ENCODE measurements at places on chromosomes 3 and 15.
A peak's percentile ranks its signal among the peaks of the same experiment; 100 is the strongest.

- peak; percentile 15 for DNase-seq
Measured at GRCh38 chr3:11757441-11757875, 89.2 kb downstream of the TAMM41 start.

DNA sequence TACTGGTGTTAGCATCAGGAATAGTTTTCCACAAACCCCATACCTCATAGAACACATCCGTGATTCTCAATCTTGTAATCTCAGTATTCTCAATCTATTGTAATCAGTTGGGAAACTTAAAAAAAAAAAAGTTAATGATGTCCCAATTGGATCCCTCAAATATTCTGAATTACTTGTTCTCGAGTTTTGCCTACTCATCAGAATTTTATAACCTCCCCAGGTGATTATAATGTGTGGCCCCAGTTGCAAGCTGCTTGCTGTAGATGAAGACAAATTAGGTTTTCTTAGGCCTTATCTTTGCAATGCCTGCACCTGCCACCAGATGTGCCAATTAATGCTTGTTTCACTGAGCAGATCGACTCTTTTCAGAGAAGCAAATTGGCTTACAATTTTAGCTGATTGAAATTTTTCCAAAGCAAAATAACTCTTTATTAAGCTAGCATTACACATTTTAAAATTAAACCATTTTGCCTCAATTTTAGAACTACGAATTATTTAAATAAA lies 19.0 kb upstream of the DIPK2A start:
- no peak for DNase-seq

- no peak for DNase-seq
Measured at GRCh38 chr3:115862099-115862498, 238.8 kb downstream of the GAP43 start.

- no peak for DNase-seq
Measured at GRCh38 chr3:126373682-126374601, 16.7 kb upstream of the KLF15 start.

DNA sequence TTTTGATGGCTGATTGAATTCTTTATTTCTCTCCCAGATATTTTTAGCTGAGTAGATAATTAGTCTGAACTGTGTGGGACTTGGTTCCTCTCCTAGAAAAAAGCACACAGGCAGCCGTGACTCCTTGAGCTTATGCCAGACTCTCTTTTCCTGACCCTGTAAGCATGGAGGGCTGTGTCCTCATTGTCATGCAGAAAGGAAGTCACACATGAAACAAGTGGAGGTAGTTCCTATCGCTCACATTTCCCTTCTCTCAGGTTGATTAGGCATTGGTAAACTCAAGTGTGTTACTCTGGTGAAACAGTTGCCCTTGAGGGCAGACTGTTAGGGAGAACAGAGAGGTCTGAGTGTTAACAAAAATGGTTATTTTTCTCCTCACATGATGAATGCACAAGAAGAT lies 6.3 kb upstream of the RTP4 start:
- no peak for DNase-seq

DNA sequence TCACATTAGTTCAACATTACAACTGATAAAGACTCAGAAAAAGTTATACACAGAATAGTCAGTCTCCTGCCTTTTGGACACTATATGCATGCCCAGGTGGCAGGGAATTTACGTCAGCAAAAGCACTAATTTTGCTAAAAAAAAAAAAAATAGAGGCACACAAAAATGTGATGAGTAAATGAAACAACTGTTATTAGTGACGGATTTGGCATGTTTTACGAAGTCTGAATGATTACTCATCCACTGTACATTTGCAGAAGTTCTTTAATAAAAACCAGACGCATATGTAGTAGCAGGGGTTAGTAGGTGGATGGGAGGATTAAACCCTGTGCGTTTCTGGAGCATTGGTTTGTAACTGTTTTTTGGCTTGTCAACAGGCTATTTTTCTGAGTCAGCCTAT lies 99.0 kb downstream of the MITF start:
- no peak for DNase-seq

DNA sequence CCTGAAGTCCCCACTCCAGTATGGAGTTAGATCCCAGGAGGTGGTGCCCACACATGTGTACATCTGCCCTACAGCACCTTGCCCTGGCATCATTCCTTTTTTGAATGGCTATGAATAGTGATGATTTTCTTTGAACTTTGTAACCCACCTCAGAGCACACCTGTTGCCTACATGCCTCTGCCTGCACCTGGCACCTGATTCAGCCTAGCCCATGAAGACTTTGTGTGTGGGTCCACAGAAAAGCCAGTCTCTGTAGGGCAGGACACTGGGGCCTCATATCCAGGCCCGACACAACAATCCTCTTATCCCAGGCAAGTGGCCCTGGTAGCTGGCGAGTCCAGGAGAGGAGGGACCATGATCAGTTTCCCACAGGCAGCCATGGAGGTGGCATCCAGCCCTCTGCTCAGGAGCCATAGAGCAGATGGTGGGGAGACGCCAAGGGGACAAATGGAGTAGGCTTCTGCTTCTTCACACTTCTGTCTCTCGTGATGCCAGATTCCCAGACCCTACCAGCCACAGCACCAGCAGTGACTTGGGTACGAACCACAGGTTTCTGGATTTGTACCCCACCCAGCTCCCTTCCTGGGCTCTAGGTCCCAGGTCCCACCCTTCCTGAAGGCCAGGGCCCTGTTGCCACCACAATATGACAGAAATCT lies 230.7 kb downstream of the UACA start:
- no peak for DNase-seq

GRCh38 chr3:172388412-172389078 lies 59.7 kb downstream of the GHSR start:
- DNase-seq = no peak

DNA sequence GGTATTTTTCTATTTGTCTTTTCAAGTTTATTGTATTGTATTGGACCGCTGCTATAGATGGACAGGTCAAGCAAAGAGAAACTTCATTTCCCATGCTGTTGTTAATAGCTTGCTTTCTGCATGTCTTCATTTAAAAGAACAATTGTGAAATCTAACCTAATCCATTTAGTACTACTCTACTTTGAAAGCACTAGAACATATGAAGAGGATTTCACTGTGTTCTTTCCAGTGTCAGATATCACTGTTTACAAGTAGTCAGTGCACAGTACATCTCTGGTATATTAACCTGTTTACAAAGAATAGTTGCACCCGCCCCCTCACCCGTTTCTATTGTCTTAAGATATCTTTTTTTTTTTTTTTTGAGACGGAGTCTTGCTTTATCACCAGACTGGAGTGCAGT lies 21.8 kb upstream of the EDEM1 start:
- no peak for DNase-seq

DNA sequence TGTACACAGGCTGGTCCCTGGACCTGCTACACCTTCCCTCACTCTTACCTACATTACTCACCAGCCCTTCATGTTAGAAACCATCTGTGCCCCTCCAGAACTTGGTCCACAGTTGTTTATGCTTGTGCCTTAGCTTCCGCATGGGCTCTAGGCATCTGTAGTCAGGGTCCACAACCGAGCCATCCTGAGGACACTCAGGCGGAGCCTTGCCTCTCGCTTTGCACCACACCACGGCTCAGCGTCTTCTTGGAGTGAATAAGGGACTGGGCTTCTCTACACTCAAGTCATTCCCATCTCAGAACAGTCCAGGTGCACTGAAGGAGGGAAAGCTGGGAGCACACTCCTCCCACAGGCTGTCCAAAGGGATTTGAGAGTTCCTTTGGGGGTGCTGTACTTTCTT lies 97.8 kb downstream of the HMG20A start:
- no peak for DNase-seq

DNA sequence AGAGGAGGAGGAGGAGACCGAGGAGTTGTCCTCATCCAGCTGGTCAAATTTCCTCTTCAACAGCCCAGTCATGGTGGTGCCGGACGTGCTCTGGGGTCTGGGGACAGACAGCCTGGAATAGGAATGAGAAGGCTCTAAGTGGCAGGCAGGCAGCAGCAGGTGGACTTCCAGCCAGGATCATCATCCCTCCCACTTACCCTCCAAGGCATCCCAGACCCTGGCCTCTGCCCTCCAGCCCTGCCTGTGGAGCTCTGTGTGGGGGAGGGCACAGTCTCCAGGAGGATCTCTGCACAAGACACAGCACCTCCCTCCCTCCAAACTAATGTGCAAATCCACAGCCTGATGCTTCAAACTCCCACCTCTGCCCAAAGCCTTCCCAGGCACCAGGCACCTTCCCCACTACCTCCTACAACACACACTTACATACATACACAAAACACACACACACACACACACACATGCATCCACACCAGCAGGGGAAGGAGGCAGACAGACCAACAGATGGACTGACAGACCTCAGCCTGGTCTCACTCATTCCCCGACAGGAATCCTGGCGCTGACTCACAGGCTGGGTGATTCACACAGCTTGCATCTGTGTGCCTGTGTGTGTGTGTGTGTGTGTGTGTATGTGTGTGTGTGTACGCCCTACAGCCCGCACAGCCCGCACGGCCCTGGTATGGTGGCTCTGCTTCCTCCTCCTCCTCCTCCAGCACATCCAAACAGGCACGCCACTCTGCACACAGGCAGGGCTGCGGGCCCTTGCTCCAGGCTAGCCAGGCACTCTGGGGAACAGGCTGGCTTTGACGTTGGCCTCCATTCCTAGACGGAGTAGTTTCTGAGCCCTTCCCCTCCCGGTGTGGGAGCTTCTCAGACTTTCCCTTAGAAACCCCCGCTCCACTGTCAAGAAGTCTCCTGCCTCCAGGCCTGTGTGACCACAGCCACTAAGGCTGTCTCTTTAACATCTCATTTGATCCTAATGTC lies 6.5 kb downstream of the CSRNP1 start:
- peak; percentile 86 for DNase-seq

DNA sequence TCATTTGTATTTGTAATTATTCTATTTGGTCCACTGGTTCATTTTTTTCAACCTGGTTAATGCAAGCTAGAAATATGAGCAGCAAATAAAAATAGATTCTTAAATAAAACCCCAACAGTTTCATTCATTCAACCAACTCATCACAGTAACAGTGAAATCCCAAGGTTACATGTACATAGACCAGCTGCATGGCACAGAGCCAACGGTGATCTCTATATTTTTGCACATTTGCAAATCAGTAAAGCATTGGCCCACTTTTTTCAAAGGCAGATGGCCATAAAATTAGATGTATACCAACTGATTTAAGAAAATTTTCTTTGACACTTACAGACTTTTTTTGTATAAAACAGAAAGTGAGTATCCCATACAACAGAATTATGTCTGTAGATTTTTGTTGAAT lies 49.3 kb downstream of the STRIT1 start:
- DNase-seq = no peak

- no peak for DNase-seq
Measured at GRCh38 chr3:48184299-48184698, 3.9 kb downstream of the CDC25A start.

DNA sequence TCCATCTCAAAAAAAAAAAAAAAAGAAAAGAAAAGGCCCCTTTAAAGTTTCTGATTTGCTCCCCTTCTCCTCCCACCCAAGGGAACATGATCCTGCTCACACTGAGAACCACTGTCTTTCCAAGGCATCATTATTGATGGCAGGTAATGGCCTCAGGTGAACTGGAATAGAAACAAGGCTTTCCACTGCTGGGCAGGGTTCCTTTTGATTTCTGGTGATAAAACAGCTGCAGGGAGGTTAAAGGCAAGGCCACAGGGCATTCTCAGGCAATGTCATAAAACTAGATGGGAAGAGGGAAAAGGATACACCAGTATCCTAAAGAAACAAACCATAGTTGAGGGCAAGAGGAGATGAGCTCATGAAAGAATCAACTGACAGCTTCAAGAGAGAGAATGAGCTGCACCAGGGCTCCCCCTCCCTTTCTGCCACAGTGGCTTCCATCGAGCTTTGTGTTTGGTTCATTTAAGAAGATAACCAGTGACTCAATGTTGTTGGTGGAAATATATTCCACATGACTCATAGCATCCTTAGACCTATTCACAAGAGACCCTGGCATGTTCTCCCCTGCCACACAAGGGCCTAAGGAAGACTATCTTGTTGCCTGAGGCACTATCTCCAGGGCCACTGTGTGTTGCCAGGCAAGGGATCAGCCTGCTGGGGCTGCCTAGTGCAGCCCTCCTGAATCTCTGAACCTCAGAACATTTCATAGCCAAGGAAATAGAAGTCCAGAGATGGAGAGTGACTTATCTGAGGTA lies 86.4 kb downstream of the WDR76 start:
- DNase-seq = no peak

- DNase-seq = no peak
Measured at GRCh38 chr15:78696436-78696835, 55.4 kb upstream of the CHRNB4 start.

DNA sequence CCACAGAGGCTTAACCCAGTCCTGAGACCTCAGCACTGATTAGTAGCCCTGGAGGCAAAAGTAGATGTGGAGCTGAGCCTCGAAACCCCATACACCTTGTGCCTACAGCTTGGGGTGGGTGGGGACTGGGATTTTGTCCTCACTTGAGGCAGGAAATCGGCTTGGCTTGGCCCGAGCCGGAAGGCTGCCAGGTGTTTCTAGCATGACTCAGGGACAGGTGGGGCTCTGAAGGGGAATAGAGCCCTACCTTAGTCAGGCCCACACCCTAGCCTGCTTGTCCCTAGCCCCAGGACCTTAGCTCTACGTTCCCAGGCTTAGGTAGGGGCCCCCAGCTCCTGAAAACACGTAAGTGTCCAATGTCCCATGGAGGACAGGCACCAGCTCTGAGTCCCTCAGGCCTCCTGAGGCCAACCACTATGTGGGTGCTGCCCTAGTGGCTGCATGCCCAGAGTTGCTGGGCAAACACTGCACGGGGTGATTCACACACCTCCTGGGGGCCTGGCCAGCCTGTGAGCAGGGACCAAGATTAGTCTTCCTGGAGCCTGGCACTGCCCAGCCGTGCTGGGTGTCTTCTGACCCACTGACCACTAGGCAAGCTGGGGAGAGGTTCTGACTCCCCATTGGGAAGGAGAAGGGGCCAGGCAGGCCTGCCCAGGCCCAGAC lies 3.1 kb downstream of the MST1R start:
- no peak for DNase-seq

GRCh38 chr3:112897791-112898190 lies 51.1 kb upstream of the CD200R1L start:
- DNase-seq = no peak

DNA sequence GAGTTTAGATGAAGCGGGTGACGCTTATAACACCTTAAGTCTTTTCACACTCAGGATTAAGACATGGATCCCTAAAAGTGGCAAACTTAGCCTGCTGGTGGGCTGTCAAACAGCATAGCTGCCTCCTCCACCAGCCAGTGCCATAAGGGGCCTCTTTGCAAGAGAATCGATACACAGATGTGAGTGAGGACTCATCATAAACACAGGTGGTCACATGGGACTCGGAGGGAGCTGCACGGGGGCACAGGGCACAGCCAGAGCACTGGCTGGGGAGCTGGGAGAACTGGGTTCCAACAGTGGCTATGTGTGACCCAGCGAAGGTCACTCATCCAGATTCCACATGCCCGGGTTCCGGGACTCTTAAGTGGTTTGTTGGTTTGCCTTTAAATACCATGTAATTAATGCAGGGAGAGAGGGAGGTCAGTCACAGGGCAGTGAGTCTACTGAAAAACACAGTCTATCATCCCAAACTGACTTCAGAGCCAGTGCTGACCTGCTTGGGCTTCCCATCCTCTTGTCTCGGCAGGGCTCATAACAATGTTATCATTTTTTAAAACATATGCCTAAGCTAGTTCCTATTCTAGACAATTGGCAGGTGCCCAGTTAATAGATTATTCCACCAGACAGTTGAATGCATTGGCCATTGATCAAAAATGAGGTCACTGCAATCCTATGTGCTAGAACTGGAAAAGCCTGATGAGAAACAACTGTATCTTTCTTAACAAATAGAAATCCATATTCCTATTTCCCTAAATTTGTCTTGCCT lies 51.8 kb downstream of the SLC12A8 start:
- DNase-seq = no peak

Measured in stimulated activated CD4-positive, alpha-beta T cell treated with anti-CD3 and anti-CD28 coated beads, Interleukin-1b, Interleukin-23, amount 100 ng/mL, for 48 hours (primary cell).